ENCODE measurements at places on chromosomes 3 and 15.

- DNase-seq = no peak
Observed at GRCh38 chr15:65818927-65819562, 27.0 kb upstream of the DENND4A start.

DNA sequence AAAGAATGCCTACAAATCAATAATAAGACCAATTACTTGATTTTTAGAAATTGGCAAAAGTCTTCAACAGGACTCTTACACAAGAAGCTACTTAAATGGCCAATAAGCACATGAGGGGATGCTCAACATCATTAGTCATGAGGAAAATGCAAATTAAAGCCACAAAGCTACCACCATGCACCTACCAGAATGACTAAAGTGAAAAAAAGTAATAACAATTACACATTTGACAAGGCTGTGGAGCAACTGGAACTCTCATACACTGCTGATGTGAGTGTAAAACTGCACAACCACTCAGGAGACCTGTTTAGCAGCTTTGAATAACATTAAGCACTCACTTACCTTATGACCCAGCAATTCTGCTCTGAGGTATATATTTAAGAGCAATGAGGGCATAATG is 68.4 kb downstream of the PPCDC start:
- no peak for DNase-seq

DNA sequence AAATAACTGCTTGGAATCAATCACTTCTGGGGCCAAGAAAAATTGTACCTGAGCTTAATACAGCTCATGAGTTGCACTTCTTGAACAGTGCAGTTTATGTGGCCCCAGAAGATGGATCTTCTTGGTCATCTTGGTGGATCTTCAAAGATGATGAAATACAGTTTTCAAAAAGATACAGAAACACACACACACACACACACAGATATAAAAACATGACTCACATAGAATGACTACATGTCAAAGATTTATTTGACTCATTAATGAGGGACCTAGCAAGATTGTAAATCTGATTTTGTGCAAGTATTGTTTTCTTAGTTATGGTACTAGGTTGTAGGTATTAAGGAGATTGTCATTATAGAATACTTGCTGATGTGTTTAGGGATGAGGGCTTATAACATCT is 32.6 kb downstream of the PDCD6IP start:
- no peak for DNase-seq

DNA sequence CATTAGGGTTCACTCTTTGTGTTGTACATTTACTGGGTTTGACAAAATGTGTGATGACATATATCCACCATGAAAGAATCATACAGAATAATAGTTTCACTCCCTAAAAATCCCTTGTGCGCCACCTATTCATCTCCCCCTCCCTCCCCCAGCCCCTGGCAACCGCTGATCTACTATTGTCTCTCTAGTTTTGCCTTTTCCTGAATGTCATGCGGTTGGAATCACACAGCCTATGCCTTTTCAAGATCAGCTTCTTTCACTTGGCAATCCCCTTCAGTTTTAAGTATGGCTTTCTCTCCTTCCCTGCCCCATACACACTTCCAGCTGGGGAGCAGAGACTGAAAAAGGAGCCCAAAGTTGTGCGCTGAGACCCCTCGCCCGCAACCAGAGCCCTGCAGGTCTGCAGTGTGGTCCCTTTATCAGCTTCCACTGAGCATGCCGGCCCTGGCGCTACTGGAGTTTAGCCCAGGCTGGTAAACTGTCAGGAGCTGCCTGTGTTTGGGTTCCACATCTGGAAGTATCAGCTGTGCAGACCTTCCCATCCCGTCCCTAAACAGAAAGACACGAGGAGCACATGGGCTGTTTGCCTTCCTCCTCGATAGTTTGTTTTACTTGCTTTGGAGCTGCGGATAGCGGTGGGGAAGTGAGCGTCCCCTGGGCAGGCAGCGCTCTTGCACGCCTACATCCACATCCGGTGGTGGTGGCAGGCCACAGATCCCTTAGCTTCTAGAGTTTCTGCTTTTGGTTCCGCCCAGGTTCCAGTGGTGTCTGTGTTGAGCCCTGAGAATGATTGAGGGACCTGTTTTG is 12.3 kb downstream of the BOC start:
- no peak for DNase-seq

- no peak for DNase-seq
Observed at GRCh38 chr3:25653322-25653721, 11.4 kb downstream of the TOP2B start.

- DNase-seq = no peak
Observed at GRCh38 chr15:38049891-38050290, 115.5 kb downstream of the TMCO5A start.

GRCh38 chr3:131386429-131387165 is 5.0 kb downstream of the NUDT16 start:
- no peak for DNase-seq

DNA sequence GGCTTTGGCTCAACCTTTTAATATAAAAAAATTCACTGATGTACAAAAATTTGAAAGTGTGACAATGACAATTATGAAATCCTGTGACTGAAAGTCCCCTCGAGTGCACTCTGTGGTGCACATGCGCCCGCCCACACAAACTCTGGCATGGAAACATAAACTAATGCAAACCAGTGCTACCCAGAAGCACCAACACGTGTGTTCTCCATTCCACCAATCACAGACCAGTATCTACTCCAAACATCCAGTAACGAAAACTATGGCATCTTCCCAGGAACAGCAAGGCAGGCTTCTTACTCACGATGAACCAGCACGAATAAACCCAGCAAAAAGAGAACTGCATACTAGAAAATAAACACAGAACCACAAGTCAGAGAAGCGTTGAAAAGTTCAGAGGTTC is 11.7 kb upstream of the NMB start:
- DNase-seq = no peak

GRCh38 chr3:23668430-23668904 is 137.3 kb upstream of the UBE2E1 start:
- no peak for DNase-seq

GRCh38 chr3:56086355-56086754 is 381.9 kb downstream of the ERC2 start:
- DNase-seq = no peak

DNA sequence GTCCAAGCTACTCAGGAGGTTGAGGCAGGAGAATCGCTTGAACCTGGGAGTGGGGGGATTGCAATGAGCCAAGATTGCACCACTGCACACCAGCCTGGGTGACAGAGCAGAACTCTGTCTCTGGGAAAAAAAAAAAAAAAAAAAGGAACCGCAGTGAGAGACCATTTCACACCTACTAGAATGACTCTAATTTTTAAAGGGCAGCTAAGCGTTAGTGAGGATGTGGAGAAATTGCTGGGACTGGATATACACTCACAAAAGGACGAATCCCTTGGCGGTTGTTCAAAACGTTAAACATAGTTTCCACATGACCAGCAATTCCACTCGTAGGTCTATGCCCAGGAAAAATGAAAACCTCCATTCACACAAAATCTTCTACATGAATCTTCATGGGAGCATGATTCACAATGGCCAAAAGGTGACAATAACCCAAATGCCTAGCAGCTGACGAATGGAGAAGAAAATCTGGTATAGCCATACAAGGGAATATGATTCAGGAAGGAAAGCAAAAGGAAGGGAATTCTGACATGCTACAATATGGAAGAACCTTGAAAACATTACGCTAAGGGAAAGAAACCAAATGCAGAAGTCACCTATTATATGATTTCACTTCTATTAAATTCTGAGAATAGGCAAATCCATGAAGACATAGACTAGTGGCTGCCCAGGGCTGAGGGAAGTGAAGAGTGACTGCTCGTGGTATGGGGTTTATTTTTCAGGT is 127.0 kb downstream of the CHSY1 start:
- no peak for DNase-seq

DNA sequence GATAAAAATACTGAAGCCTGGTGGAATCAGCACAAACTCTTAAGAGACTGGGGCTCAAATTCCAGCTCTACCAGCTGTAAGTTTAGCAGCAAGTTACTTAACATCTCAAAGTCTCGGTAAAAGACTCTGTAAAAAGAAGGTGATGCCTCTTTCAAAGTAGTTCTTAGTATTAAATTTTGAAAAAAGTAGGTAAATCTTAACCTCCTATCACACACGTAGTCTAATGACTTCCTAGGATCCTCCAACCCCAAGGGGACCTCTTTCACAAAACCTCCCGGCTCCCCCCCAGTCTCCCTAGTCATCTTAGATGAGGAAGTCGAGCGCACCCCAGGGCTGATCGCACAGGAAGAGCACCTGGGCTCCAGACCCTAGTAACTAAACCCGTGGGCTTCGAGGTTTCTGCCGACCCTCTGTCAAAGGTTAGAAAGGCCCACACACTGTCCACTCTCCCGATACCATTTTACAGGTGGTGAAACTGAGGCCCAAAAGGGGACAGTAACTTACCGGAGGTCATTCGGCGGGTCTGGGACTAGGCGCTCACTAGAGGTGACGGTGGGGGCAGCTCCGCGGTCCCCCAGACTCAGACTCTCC is 427 bp downstream of the MBD4 start:
- DNase-seq = peak; percentile 42

GRCh38 chr15:90869140-90869541 is 753 bp downstream of the FURIN start:
- no peak for DNase-seq

DNA sequence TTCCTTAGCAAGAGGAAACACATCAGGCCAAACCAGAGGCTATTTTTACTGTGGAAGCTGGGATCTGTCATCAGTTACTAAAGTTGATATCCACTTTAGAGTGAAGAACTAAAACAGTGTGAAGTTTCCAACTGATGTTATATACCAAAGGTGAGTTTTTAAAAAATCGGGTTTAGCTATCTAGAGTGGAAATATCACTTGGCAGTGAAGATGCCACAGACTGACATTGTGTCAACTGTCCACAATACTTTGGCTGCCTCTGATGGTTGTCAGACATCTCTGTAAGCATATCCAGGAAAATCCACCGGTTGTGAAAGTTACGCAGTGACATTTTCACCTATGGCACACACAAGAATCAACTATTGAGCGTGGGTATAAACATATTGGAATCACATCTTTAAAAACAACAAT is 9.2 kb downstream of the ZIC1 start:
- DNase-seq = no peak

GRCh38 chr15:73993211-73993994 is 1.1 kb upstream of the PML start:
- no peak for DNase-seq

- no peak for DNase-seq
Observed at GRCh38 chr3:43582866-43583265, 38.9 kb downstream of the ANO10 start.

- DNase-seq = no peak
Observed at GRCh38 chr3:43366885-43367284, 80.5 kb downstream of the SNRK start.

GRCh38 chr3:59774000-59774399 is 724.2 kb upstream of the CFAP20DC start:
- DNase-seq = no peak

DNA sequence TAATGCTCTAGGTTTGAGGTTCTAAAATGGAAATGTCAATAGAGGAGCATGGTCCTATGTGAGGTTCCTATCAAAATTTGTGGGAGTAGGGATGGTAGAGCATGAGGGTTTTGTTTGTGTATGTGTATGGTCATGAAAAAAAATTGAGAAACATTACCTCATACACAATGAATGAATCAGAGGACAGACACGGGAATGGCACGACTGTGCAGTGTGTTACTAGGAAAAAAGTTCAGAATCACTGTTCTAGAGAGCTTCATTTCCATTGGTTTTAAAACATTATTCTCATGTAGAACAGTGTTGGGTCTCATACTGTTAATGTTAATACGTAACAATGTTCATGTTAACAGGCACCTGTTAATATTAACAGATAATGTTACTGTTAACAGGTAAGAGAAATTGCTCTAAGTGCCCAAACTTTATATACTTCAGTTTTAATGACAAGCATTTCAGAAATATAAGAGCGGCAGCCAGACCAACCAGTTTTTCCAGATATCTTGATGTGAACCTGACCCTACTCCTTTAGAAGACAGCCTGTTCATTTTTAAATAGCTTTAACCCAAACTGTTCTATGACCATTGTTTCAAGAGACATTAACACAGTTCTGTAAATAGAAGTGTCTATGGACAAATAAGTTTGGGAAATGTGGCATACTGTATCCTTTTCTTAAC is 48.0 kb downstream of the SLC15A2 start:
- DNase-seq = no peak

DNA sequence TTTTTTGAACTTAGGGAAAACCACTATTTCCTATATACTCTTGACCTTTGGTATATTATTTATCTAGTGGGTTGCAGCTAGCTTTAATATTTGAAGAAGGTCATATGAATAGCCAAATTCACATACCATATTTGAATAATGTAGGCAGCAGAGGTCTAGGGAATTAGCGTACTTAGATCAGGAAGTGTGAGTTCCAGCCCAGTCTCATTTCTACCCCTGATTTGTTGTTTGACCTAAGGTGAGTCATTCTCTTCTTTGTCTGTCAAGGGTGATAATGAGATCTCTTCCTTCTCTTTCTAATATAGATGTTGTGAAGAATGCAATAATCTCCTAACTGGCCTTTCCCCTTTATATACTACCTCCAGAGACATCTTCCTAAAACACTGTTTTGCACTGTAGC is 36.6 kb upstream of the ZPLD1 start:
- no peak for DNase-seq

GRCh38 chr3:182699550-182700170 is 93.6 kb upstream of the ATP11B start:
- DNase-seq = no peak

DNA sequence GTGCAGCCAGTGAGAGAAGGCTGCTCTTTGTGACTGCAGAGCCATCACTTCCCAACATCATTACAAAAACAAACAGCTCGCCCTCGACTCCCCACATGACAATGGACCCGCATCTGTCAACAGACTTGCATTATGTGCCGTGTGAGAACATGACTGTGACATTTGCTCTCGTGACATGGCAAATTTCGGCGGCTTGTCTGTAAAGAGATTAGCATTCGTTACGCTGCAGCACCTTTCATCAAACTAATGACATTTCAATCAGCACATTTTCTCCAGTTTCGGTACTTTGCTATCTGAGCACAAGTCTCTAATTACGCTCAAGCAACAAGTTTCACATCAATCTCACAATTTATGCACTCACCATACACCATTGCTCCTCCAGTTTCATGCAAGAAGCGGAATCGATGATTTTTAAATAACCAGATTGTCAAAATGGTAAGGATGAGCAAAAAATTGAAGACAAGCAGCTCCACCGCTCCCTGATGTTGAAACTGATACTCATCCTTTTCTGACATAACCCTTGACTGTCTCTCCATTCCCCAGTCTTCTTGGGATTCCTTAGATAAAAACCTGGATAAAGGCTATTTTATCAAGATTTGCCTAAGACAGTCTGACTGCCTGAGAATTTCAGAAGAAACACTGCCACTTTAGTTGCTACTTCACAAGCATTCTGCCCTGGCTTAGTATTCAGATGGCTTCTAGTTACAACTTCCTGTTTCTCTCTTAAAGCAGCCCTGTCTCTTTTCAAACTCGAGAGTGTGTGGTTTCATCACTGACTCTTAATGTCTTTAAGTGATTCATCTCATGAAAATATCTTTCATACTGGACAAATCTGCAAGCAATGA is at the start of gene SLC9A9:
Gene SLC9A9, minus strand, starts transcription at position 682 of the 845 bp plus-strand sequence. Its CDS starts 146 bp downstream, at position 536.
- DNase-seq = no peak
